ENCODE measurements at places on chromosomes 12 and 14.

- DNase-seq = no peak
Observed at GRCh38 chr12:41936333-41936732, 208.3 kb downstream of the GXYLT1 start.

GRCh38 chr12:991350-992333, 619 bp downstream of the ERC1 start:
- DNase-seq = no peak

DNA sequence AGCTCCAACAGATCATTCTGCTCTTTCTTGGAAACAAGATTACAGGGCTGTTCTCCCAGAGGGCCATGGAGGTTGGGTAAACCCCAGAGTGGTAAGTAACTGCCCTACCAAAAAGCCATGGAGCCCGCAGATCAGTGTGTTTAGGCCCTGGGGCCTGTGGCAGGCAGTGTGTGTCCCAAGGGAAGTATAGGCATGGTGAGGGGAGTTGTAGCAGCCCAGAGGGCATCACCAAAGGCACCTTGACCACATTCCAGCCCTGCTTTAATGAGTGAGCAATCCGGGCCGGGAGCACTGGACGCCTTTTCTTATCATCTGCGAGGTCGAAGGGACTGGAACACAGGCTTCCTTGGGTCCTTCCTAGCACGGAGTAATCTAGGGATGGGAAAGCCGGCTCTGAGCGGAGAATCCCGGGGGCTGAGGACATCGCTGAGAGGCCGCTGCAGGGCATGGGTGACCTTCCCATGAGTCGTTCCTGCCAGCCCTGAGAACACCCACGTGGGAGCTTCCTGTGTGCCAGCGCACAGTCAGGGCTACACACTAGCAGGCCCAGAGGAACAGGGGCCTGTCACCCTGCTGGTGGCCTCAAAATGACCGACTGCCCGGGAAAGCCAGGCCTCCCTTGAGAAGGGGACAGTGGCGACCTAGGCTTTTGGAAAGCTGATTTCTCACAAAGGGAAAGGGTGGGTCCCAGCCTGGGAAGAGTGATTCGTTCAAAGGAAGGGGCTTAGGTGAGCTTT, 91.3 kb downstream of the NINJ2 start:
- no peak for DNase-seq

- DNase-seq = no peak
Observed at GRCh38 chr14:57998766-57999165, 132.9 kb upstream of the SLC35F4 start.

DNA sequence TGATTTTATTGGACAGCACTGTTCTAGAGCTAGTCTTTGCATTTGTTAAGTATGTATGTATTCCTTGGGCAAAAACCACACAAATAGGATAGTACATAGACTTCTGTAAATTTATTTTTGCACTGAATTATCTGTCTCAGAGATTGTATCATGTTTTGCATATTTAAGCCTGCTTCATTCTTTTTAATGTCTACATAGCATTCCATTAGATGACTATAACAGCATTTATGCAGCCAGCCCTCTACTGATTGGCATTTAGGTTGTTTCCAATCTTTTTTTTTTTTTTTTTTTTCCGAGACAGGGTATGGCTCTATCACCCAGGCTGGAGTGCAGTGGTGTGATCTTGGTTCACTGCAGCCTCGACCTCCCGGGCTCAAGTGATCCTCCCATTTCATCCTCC, 34.5 kb downstream of the SYNDIG1L start:
- DNase-seq = no peak

GRCh38 chr14:31051511-31051910, 25.3 kb upstream of the STRN3 start:
- no peak for DNase-seq

- no peak for DNase-seq
Observed at GRCh38 chr12:31011336-31011735, 62.3 kb upstream of the DDX11 start.

DNA sequence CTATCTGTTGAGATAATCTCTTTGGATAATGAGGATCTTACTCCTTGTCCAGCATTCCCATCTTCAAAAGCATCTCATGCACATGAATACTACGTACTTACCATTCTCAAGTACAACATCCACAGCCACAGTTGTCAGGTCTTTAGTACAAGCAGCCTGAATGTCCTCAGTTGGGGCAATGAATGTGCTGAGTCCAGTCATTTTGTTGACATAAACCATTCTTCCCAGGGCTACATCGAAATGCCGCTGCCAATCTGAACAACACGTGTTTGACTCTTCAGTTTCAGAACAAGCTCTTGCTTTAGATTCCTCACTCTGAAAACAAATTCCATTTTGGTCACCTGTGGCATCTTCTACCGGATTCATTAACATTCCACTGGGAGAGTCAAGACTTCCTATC, 5.0 kb downstream of the MLH3 start:
- no peak for DNase-seq

- no peak for DNase-seq
Observed at GRCh38 chr12:131042834-131043245, 89.1 kb downstream of the ADGRD1 start.

DNA sequence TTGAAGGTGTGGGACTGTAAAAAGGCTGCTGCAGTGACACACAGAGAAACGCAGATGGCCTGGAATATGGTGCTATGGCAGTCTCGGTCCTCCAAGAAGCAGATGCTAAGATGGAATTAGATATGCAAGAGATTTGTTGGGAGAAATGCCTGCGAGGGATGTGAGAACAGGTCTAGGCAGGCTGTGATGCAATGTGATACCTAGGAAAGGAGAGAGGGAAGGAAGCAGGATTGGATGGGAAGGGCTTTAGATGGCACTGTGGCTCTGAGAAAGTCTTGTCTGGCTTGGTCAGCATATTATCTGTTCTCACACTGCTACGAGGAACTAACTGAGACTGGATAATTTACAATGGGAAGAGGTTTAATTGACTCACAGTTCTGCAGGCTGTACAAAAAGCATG, 374.4 kb downstream of the BCAT1 start:
- no peak for DNase-seq

GRCh38 chr14:73221945-73222344, 15.4 kb upstream of the PAPLN start:
- peak; percentile 60 for DNase-seq

GRCh38 chr12:110807640-110808039, 39.1 kb upstream of the CCDC63 start:
- no peak for DNase-seq

DNA sequence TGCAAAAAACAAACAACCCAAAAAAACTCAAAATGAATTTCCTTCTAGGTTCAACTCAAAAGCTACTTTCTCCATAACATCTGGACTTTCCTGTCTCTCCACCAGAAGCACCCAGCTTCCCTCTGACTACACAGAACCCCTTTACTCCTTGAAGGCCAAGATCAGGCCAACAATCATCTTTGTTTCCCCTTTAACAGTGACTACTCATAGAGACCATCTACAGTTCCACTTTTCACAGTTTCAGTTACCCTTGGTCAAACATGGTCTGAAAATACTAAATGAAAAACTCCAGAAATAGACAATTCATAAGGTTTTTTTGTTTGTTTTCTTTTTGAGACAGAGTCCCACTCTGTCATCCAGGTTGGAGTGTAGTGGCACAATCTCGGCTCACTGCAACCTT, 11.8 kb downstream of the GCH1 start:
- DNase-seq = no peak

DNA sequence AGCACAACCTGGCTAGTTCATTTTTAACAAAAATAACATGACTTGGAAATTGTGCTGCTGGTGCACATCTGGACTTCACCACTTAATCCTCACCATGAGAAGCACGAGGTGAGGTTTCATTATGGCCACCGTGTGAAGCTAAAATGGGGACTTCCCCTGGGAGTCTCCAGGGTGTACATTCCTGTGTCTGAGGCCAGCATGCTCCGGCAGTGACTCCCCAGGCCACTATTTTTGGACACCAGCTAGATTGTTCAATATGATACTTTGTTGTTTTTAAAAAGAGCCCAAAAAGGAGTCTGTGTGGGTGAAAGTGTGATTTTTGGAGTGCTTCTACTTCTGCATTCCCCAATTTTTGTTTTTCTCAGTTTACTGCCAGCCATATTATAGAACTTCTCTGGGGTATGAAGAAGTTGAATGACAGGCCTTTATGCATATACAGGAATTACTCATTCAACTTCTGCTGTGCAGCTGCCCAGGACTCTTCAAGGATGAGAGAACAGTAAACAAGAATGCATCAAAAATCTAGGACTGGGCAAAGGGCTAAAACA, 16.9 kb upstream of the AICDA start:
- DNase-seq = peak; percentile 61

DNA sequence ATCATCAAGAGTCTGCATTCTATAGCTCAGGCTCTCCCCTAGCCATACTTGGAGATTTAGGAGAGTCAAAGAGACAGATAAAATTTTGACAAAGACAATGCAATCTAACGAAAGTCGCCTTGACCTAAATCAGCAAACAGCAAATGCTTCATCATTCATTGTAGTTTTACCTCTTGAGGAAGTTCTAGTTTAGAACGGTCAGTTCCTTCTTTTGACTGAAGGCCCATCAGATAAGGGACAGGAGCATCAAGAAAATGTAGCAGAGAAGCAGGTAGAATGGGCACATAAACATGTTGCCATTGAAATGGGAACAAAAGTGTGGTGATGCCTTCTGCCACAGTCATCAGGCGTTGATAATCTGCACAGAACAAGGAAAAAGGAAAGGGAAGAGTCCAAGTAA, 130.9 kb downstream of the DENND5B start:
- DNase-seq = no peak

GRCh38 chr14:74401504-74402241, 24.3 kb downstream of the SYNDIG1L start:
- DNase-seq = no peak

- no peak for DNase-seq
Observed at GRCh38 chr14:101034986-101035385, 131.5 kb upstream of the RTL1 start.

DNA sequence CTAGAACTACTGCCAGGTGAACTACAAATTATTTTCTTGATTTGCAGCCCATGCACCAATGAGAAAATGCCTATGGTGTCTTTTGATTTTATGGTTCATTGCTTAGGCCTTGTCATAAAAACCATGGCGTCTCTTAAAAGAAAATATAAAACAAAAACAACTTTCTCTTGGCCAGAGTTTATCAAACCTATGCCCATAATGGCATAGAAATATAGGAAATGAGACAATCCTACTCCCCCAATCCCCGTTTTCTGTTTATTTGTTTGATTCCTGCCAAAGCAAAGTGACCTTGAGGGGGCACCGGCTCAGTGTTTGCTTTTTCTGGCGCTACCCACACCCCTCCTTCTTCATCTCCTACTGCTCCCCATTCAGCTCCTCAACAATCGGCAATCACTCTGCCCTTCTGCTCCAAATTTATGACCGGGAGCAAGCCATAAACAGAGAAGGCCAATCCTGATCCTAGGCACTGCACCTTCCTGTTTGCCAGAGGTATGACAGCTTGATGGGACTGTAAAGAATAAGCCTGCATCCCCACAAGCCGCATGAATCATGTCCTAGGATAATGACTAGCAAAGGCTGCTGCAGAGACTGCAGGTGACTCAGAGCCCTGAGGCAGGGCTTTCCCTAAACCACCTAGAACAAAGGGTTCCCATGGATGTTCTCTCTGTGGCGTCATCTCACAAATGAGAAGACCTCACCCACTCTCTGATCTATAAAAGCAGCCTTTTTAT, 874.9 kb downstream of the NRXN3 start:
- DNase-seq = peak; percentile 59

- no peak for DNase-seq
Observed at GRCh38 chr14:69652942-69653684, 41.7 kb downstream of the SUSD6 start.

DNA sequence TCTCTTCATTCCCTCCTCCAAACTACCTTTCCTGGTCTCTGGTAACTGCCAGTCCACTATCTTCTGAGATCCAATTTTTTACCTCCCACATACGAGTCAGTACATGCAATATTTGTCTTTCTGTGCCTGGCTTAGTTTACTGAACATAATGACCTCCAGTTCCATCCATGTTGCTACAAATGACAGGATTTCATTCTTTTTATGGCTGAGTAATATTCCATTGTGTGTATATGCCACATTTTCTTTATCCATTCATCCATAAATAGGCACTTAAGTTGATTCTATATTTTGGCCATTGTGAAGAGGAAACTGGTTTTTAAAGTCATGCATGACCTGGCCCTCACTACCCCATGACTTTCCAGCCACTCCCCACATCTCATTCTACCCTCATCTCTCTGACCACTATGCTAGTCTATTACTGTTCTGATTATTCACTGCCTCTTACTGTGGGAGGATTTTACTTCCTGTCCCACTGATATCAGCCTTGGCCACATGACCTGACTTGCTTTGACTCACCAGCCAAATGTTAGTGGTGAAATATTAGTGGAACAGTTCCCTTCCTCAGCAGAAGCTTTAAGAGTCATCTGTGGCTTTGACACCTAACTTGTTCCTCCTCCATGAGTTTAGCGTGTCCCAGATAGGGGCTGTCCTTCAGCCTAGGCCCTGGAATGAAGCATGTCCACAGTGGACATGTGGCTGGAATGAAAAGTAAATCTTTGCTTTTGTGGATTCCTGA, 52.2 kb downstream of the GOLGA5 start:
- peak; percentile 39 for DNase-seq

DNA sequence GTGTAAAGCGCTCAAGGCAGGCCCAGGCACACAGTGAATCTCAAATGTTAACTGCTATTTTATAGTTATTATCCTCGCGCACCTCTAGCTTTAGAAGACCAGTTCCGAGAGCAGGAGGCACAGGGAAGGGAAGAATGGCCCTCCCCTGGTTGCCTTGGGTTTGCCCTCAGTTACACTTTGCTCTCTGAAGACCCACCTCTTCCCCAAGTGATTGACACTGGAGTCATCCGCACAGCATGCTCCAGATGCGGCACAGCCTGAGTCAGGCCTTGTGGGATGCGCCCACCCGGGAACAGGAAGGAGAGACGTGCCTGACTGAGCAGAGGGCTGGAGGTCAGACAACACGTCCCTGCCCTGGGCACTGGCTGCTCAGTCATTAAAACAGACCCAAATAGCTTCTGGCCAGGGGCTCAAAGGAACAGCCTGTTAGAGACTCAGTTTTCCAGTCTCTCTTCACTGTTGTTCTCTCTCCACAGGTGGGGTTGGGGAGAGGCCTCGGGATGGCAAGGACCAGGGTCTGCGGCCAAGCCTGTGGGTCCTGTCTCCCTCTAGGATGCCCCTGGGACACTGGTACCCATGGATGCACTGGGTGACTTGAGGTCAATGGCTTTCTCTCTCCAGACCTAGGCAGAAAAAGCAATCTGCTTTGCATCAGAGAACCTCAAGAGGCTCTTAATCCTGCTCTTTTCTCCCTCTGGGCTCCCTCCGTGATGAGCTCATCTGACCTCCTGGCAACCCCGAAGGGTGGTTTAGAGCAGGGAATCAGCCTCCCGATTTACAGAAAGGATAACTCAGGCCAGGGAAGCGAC, 13.6 kb upstream of the MLXIP start:
- peak; percentile 90 for DNase-seq

- DNase-seq = no peak
Observed at GRCh38 chr12:127381043-127381668, 885.8 kb upstream of the TMEM132C start.

DNA sequence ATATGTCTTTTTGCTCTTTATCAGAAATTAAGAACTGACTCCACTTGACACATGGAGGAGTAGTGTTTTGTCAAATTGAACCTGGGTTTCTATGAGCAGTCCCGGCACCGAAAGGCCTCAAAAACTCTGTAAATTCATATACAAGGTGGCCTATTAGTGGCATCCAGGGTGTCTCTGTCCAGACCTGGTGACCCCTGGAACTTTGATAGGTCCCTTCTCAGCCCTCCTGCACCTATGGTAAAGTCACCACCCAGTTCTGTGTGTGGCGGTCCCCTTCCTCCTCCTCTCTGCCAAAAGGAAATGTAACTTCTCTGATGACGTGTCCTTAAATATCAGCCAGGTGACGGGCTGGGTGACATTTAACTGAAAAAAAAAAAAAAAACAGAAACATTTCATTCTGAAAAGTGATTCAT, 204.0 kb upstream of the FOXN3 start:
- DNase-seq = no peak

- DNase-seq = no peak
Observed at GRCh38 chr12:43294916-43295315, 257.1 kb downstream of the ADAMTS20 start.
